ENCODE measurements at places on chromosomes 1 and 21.

GRCh38 chr1:215566556-215567490, at the start of gene KCTD3:
TSS of gene KCTD3 (plus strand) at chr1:215567304. CDS start at chr1:215567686, 382 bp downstream.
- DNase-seq, result peak; percentile 53

- DNase-seq, result no peak
Measured at GRCh38 chr21:16742741-16743140, 770.1 kb upstream of the CXADR start.

- DNase-seq, result no peak
Measured at GRCh38 chr1:183632964-183633363, 2.6 kb downstream of the ARPC5 start.

DNA sequence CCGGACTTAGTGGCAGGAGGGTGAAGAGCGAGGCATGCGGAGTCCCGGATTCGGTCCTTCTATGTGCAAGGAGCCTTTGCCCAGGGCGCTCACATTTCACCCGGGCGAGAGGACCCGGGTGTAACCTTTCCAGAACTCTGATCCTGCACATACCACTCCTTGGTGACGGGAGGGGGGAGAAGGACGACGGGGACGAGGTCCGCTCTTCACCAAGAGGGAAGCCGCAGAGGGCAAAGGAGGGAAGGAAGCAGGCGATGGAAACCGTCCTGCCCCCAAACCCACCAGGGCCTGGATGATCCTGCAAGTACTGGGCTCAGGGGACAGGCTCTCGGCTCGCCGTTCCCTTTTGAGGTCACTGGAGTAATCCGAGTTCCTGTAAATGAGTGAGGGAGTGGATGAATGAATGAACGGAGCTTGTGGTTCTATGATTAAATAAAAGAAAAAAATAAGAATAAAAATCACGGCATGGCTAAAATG, 993 bp downstream of the SYPL2 start:
- DNase-seq, result no peak

GRCh38 chr1:230743899-230744298, 3.3 kb upstream of the CAPN9 start:
- DNase-seq, result no peak

GRCh38 chr1:17837233-17838030, 82.3 kb downstream of the ACTL8 start:
- no peak for DNase-seq

- no peak for DNase-seq
Measured at GRCh38 chr1:186574926-186575325, 105.3 kb downstream of the PTGS2 start.

GRCh38 chr1:57017717-57018116, 51.9 kb upstream of the C8B start:
- no peak for DNase-seq

- DNase-seq, result no peak
Measured at GRCh38 chr1:31648641-31649357, 4.1 kb upstream of the PEF1 start.

GRCh38 chr1:117531222-117531621, 74.6 kb upstream of the TENT5C start:
- DNase-seq, result no peak

- DNase-seq, result no peak
Measured at GRCh38 chr1:167701510-167701909, 20.3 kb upstream of the MPZL1 start.

DNA sequence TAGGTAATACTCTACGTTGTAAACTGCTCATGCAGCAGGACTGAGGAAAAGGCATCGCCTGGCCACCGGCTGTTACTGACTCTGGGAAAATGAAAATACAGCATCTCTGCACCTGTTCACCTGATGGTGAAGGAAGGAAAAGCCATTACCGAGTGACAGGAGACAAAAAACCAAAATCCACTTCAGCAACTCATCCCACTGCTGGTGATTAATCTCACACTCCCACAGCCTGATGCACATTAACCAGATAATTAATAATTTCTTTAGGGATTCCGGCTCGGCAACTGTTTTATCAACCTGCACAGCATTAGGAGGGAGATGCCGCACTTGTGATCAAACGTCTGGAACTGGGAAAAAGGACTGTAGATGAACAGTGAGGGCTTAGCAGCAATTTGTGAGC, 183.9 kb upstream of the ESRRG start:
- no peak for DNase-seq

DNA sequence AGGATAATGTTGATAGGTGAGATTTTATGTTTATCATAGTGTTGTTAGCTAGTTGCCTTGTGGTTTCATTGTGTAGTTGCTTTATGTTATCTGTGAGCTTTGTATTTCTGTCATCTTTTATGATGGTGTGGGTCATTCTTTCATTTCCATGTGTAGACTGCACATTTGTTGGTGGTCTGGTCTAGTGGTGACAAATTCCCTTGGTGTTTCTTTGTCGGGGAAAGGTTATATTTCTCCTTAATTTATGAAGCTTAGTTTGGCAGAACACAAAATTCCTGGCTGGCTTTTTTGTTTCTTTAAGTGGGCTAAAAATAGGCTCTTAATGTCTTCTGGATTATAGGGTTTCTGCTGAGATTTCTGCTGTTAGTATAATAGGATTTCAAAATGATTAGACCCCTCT, 347.2 kb upstream of the ADAMTS5 start:
- DNase-seq, result no peak

GRCh38 chr1:160541622-160542302, 18.7 kb upstream of the SLAMF6 start:
- no peak for DNase-seq

- DNase-seq, result no peak
Measured at GRCh38 chr1:115833856-115834255, 7.1 kb downstream of the NHLH2 start.

DNA sequence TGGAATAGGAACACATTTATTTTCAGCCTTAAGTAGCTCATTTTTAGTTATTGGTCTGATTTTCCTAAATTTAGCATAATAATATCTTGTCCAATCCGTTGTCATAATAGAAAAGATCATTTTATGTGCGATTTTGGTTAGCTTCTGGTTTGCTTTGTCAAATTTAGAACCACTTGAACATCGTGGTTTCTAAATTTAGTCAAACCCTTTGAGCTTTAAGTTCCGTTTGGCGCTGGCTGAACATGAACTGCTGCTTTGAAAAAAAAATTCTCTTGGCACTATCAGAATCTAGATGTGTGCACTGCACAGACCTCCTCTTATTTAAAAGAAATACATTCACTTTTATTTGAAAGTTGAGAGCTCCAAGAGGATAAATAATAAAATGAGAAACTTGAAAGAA, 370.6 kb downstream of the PTPRC start:
- no peak for DNase-seq

DNA sequence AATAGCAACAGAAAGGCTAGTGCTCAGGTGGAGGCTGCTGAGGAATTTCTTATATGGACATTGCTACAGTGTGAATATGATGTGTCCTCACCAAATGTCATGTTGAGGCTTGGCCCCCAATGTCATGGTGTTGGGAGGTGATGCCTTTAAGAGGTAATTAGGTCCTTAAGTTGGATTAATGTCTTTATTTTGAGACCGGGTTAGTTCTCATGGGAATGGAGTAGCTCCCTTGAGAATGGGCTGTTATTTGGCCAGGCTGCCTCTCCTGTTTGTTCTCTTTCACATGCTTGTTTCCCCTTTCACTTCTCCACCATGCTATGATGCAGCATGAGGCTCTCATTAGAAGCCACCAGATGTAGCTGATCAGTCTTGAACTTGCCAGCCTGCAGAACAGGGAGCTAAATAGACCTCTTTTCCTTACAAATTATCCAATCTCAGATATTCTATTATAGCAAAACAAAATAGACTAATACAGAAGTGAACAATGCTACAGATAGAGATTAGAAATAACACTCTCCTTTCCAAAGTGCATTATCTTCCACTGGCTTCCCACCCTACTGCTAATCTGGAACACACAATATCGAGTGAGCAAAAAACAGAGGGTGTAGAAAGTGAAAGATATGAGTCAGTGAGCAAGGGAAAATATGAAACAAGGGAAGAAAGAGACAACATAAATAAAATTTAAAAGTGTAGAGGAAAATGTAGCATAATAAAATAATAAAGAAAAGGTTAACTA, 160.2 kb downstream of the NTMT2 start:
- no peak for DNase-seq

DNA sequence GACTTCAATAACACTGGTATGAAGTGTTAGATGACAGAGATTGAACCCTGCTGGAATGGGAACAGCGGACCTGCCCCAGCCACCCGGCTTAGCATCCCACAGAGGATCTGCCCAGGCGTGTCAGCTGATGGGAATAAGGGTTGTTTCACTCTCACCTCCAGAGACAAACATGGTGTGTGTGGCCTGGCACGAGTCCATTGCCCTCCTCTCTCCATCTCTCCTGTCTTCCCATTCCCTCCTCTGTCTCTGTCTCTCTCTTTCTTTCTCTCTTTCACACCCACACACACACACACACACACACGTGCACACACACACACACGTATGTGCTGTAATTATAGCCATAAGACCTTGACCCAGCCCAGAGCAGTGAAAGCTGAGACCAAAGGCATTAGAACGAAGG, 200.2 kb downstream of the HIVEP3 start:
- no peak for DNase-seq

DNA sequence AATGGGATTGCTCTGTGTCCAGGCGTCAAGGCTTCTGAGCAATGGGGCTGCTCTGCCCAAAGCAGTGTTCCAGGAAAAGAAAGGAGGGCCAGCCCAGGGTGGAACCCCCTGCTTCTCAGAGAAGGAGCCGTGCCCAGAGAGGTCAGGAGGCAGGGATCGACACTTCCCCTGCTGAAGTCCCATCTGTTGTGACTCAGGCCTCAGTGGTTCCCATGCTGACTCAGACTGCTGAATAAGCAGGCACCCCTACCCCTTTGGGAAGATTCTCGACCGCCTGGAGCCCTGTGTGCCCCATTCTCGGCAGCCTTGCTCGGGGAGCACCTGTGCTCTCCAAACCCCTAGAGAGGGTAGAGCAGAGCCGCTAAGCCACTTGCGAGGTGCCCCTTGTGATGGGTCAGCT, 23.9 kb downstream of the PKP1 start:
- no peak for DNase-seq

- no peak for DNase-seq
Measured at GRCh38 chr1:21344750-21345443, 54.6 kb upstream of the ECE1 start.

DNA sequence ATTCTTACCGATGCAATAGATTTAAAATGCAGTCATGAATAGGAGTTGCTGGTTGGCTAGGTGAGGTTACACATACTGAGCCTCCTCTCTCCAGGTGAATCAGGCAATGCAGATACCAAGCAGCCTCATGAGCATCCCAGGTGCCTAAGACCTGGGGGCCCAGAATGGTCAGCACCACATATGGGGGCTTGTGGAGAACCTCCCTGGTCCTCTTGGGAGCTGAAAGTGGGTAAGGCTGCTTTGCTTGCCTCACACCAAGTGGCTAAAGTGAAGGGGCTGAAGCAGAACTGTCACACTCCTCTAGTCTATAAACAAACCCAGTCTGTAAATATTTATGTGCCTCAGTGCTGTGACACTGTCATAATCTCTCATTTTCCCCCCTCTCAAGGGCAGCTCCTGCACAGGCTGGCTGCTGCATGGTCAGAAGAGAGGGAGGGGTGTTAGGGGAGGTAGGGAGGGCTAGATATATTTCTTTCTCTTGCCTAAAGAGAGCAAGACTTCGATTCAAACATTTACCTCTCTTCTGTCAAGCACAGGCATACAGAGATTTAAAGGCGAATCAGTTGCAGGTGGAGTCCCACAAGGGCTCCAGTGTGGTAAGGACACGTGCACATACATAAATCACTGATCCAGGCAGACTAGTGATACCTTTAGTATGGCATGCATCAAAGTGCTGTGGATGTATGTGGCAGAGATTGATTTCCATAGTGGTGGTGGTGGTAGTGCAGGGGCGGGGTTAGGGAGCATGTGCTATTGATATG, 157.9 kb upstream of the TNR start:
- DNase-seq, result no peak

- no peak for DNase-seq
Measured at GRCh38 chr1:107835151-107835670, 129.8 kb downstream of the VAV3 start.

- no peak for DNase-seq
Measured at GRCh38 chr1:116628448-116628847, 39.1 kb downstream of the IGSF3 start.

DNA sequence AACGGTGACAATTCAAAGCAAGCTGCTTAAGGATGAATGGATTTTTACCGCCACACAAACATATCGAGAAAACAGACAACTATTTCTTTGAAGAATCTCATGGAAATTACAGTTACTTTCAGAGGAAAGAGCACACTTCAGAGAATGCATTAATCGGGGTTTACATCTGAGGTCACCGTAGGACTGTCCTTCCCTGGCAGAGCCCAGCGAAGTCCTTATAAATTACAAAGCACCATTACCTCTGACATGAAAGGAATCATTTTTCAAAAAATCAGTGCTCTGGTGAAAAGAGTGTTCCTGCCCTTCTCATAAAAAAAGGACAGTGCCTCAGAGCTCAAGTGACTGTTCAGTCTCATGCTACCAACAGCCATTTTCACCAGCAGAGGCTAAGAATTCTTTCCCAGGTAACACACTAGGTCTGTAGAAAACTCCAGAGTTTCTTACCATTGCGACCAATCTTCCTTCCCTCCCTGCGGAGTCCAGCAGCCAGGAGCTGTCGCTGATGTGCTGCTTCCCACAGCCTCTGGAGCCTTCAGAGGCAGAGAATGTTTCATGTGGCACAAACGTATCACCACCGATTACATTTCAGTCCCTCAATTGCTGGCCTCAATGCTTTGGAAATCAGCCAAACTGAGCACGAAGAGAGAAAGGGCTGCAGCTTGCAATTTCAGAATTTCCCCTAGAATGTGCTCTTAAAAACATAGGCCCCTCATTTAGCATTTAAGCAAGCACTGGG, 75.4 kb downstream of the PLD5 start:
- no peak for DNase-seq

DNA sequence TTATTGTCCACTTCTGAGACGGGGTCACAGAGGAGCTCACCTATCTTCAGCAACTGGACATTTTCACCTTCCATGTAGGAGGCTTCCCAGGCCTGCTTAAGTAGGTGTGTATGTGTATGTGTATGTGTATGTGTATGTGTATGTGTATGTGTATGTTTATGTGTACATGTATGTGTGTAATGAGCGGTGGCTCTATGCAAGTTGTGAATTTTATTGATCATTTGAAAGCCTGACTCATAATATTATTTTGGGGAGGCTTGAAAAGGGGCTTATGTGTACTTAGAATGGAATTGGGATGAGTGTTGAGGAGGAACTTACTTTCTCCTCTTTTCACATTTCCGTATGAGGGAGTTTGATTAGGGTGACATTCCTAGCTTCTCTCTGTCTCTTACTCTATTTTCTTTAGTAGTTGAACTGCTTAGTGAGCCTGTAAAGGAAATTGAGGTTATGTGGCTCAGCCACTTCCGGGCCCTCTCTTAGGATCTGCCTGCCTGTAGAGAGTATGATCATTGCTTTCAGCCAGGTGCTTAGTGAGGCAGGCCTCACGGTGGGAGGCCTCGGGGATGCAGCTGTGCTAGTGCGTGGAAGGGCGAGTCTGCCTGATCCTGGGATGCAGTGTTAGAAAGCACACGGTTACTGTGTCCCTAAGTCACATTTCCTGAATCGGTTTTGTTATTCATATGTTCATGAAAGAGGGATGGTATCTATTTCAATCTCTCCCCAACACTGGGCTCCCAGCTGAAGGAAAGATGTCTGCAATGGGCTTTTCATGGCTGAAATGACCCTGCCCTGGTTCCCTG, 61.0 kb downstream of the IER5 start:
- DNase-seq, result no peak

Measured in mesothelial cell of epicardium (in vitro differentiated cells).